ENCODE measurements at places on chromosomes 7 and 10. TPM values are rescaled to one million over a fixed set of nuclear protein-coding genes. Genes with fewer than 3 reads are reported as not detected.

DNA sequence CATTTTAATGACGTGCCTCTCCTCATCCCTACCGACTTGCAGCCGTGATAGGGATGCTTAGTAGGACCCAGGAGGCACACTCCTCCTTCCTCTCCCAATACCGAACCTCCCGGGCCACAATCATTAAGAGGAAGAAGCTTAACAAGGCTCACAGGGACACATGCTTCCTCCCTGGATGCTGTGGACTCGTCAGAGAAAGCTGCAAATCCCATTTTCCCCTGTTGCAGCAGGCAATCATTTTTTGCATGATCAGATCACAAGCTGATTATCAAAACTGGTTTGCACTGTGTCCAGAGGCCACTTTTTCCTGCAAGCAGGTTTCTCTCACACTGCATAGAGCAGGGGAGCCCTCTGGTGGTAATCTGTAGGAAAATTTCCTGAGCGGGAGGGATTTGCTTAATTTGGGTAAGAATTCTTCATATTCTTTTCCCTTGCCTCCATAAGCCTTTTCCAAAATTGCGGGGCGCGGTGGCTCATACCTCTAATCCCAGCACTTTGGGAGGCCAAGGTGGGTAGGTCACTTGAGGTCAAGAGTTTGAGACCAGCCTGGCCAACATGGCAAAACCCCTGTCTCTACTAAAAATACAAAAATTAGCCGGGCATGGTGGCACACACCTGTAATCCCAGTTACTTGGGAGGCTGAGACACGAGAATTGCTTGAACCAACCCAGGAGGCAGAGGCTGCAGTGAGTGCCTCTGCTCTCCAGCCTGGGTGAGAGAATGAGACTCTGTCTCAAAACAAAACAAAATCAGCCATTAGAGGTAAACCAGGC is 16.1 kb upstream of the LAMB4 start:
- DNase-seq, result peak; percentile 75

- peak; percentile 2 for DNase-seq
These were observed 1560.0 kb upstream of the LRRTM3 start for GRCh38 chr10:65365878-65366277.

DNA sequence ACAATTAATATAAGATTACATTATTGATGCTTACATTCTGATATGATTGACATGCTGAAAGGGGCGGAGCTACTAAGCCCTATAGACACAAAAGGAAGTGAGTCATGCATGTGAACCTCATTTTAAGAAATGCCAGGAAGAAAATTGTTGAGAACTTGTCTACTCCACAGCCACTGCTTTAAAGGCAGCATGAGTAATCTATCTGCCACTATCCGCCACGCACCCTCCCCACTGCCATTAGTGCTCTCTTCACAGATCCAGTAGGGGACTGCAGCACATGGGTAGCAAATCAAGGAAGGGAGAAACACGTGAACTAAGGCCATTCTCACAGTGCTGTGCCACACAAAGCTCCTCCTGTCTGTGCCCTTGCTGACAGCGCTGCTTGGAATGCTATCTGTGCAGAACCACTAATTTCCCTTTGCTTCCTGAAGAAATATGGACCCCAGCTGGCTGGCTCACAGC is 524.8 kb downstream of the GRM8 start:
- DNase-seq, result no peak

The COL26A1 gene
- polyA plus RNA-seq, result 0.47 TPM

The MYL10 gene
- not detected for polyA plus RNA-seq

The NIPSNAP2 gene
- polyA plus RNA-seq, result 48.2 TPM

Measured in A549 (cell line).